ENCODE measurements at places on chromosomes 11 and 22.

- DNase-seq: no peak
Measured at GRCh38 chr11:106152013-106152412, 74.6 kb downstream of the AASDHPPT start.

DNA sequence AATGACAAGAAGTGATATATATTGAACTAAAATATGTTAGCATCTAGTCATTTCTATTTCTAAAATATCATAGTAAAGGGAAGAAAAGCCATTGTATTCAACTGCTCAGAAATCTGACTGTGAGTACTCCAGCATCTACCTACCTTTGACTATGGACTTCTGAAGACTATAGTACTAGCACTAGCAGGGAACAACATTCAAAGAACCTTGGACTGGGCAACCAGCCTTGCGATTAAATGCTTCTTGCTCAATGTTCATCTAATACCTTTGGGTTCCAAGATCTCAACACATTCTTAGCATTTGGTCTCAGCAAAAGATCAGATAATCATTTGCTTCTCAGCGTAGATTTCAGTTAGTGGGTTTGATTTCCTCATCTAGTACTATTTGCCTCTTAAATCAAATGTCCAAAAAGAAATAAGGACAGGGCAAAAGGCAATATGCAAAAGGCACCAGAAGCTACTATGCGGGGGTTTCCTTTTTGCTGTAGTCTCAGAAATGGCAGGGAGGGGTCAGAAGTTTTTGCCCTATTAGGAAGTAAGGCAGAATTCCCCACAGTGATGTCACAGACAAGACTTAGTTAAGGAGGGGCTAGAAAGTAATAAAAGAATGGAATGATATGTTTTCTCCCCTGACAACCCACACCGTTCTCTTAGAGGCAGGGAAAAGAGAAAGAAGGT lies 80.6 kb downstream of the GAB2 start:
- no peak for DNase-seq

GRCh38 chr11:12973528-12974181 lies 35.5 kb upstream of the RASSF10 start:
- DNase-seq: no peak

DNA sequence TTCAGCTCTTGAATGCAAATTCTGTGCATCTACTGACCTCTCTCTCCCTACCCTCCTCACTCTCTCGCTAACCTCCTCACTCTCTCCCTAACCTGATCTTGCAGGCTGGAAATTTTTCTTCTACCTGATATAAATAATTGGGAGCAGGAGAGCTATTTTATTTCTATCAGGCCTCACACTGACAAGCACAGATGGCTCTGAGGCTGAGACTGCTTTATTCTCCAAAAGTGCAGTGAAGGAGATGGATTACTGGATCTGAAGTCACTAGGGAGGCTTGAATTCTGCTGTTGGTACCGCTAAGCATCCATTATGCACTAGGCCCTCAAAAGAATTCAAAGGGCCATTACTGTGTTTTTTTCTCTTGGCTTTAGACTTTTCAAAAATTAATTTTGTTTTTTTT lies 19.4 kb upstream of the LDHA start:
- DNase-seq: no peak

DNA sequence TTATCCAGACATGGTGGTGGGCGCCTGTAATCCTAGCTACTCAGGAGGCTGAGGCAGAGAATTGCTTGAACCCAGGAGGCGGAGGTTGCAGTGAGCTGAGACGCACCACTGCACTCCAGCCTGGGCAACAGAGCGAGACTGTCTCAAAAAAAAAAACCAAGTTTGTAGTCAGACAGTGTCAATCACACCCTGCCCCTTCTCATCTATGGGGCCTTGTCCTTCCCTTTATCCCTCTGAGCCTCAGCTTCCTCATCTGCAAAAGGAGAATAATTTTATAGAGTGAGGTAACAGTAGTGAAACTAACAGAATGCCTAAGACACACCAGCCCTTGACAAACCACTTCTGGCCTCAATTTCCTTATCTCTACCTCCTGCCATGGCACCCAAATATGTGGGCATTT lies 10.7 kb downstream of the BCL9L start:
- no peak for DNase-seq

DNA sequence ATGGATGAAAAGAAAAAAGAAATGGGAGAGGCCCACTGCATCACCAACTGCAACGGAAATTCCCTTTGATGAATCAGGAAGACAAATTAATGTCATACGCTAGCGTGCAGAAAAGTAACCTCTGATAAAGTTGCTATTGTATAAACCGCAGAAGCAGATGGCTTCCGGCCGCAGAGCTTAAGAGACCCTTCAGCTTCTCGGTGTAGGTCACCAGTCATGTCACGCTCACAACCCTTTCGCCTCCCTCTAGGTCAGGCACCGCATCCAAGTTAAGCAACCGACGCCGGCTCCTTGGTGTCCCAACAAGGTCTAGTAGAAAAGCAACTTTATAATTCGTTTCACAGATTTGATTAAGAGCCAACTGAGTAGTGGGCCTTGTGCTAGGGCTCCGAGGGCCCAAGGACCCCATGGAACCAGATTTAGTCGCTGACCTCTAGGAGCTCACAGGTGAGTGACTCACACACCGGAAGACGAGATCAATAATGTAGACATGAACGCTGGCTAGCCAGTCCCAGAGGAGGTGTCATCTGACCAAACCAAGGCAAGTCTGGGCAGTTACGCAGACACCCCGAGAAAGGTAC lies 1.2 kb upstream of the ZFP91 start:
- DNase-seq: peak; percentile 72

- DNase-seq: no peak
Measured at GRCh38 chr11:11814614-11815452, 26.9 kb upstream of the USP47 start.

DNA sequence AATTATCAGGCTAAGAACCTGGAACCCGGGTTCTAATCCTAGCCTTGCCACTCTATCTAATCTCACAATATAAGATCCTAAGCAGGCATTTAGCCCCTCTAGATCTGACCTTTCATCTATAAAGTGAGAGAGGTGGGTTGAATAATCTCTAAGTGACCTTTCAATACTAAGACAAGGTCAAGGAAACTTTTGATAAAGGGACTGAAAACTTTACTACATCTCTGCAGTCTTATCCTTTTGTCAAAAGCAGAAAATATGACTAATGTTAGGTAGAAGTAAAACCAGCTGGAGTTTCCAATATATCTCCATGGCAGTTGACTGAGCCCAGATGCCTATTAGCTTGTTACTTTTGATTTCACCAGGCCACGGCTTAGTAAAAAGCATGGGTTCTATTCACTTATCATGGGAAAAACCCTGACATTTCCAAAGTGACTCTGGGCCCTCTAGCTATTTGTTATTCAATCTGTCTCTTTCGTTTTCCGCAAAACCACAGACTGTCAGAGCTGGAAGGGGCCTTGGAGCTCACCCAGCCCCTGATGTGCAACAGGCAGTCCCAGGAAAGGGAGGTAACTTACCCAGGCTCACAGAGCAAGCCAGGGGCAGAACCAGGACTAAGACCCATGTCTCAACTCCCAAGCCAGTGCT lies 75.8 kb downstream of the RAB30 start:
- DNase-seq: no peak

- no peak for DNase-seq
Measured at GRCh38 chr11:17077240-17077519, 287 bp downstream of the RPS13 start.

DNA sequence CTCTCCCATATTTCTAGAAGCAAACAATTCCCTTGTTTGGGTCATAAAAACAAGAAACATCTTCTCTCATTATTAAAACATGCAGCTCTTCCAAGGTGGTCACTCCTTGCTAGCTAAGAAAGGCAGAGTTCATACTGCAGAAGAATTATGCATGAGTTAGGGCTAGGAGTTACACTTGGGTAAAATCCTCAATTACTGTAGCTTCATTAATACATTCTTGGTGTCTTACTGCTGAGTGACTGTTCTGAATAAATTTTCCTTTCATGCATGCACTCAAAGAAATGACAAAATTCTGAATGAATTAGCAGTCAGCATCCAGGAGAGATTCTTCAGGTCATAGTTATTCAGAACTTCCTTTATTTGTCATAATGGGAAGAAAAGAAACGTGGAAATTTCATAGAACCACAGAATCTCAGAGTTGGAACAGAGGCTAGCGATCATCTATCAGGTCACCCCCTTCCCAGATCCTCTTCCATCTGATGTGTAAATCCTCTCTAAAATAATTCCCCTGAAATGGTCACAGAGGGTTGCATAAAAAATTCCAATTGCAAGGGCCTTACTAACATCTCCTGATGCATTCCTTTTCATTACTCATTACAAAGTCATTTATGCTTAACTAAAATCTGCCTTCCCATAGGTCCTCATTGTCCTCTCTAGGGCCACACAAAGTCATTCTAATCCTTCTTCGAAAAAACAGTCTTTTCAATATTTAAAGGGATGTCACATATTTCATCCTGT lies 771.5 kb downstream of the DLG2 start:
- DNase-seq: no peak

GRCh38 chr11:61928606-61929005 lies 11.2 kb upstream of the RAB3IL1 start:
- no peak for DNase-seq

Data from stimulated activated CD4-positive, alpha-beta T cell treated with anti-CD3 and anti-CD28 coated beads, Interleukin-4, amount 100 ng/mL, for 1 hour (primary cell).